ENCODE measurements at places on chromosomes 4 and X.
A peak's percentile ranks its signal among the peaks of the same experiment; 100 is the strongest.

DNA sequence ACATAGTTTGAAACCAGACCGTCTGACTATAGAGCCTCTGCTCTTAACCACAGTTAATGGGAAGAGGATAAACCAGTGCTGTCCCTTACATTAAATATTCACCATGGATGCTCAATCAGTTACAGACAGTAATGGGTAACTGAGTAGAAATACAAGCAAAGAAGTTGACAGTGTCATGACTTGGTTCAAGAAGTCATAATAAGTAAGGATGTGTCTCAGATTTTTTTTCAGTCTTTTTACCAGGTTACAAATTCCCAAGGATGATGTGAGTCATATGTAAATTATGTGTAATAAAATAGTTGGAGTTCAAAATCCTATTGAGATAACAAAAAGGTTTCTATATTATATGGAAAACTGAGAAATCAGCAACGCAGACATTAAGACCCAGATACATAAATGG lies 31.1 kb downstream of the ZCCHC4 start:
- DNase-seq = no peak

GRCh38 chr4:156945532-156945931 lies 26.1 kb downstream of the PDGFC start:
- DNase-seq = no peak

GRCh38 chrX:2715066-2715600 lies 24.0 kb downstream of the CD99 start:
- DNase-seq = no peak

- no peak for DNase-seq
Measured at GRCh38 chr4:48018112-48018511, 1.5 kb downstream of the NIPAL1 start.

DNA sequence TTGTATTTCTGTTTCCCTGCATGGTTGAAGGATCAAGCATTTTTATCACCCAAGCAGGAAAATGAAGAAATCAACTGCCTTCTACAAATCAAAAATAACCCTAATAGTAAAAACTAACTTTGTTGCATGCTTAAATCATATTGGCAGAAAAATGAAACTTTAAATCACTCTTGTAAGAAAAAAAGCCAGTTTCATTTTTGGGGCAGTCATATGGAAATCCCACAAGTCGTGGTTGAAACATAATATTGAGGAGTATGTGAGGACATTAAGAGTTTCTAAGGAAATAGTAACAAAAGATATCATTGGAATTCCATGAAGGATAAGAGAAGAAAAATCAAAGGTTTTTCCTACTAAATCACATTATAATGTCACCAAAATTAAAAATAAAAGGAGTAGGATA lies 8.4 kb downstream of the TEC start:
- DNase-seq = peak; percentile 16

DNA sequence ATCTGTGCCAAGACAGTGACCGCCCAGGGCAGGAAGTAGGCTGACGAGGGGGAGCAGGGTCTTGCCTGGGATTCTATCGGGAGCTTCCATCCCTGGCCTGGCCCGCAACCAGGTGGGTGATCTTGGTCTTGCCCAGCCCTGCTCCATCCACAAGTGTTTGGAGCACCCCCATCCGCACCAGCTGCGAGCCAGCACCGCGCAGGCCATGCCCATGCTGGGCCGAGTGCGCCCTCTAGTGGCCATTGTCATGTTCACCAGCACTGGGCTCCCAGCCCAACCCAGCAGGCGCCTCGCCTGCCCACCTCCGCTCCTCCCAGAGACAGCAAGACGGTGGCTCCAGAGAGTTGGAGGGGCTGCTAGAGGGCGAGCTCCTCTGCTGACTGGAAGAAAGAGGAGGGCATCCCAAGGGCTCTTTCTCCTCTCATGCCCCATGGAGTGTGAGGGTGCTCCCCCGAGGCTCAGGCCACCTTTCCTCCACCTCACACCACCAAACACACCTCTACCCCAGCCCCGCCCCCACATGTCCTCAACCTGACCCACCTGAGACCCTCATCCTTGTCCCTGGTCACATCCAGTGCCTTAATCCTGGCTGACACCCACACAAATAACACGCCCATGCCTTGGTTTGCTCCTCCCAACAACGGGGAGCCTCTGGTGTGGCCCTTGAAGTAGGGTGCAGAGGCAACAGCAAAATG lies 9.8 kb upstream of the ATP2B3 start:
- peak; percentile 73 for DNase-seq

- DNase-seq = peak; percentile 67
Measured at GRCh38 chrX:63686878-63687714, 97.9 kb downstream of the ARHGEF9 start.

DNA sequence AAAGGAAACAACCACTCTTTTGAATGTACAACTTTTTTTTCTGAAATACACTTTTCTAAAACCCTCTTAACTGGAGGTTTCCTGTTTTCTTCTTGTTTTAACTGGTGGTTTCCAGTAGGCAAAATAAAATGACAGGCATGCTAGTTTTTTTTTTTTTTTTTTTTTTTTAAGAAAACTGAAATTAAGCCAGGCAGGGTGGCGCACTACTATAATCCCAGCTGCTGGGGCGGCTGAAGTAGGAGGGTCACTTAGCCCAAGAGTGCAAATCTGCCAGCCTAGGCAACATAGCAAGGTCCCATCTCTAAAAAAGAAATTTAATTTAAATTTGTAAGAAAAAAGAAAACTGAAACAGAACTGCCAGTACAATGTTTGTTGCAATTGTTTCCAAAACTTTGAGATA lies 44.0 kb downstream of the TMEM144 start:
- no peak for DNase-seq

DNA sequence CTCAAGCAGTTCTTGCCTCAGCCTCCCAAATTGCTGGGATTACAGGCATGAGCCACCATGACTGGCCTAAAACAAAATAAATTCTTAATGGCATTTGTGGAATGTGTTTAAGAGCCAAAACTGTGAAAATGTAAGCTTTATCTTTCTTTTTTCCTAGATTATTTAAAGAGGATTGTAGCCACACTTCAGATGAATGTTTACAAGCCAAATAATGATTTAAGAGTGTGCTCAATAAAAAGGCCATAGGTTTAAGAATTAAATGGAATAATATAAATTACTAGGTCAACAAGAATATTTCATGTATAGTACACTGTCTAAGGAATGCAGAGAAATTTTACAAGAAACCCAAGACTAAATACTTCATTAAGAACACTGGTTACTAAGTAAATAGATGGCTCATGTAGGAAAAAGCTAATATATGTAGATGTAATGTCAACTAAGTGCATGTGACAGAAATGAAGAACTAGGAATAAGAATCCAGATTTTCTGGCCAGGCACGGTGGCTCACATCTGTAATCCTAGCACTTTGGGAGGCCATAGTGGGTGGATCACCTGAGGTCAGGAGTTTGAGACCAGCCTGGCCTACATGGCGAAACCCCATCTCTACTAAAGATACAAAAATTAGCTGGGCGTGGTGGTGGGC lies 21.3 kb upstream of the UGDH start:
- peak; percentile 66 for DNase-seq

- no peak for DNase-seq
Measured at GRCh38 chr4:134906404-134907023, 704.9 kb upstream of the PABPC4L start.

GRCh38 chr4:111454961-111455360 lies 690.3 kb upstream of the FAM241A start:
- DNase-seq = no peak

GRCh38 chrX:128699716-128700285 lies 647.6 kb upstream of the ACTRT1 start:
- DNase-seq = no peak
